ENCODE measurements at places on chromosomes 1 and 21. TPM values are rescaled to one million over a fixed set of nuclear protein-coding genes. Genes with fewer than 3 reads are reported as not detected.

CDC42BPA gene
- 11.5 TPM for total RNA-seq

HSD17B7 gene
- total RNA-seq, result 10.3 TPM

PROX1 gene
- total RNA-seq, result 0.07 TPM

AQP10 gene
- not detected for total RNA-seq

EPRS1 gene
- 84.4 TPM for total RNA-seq

RGS4 gene
- total RNA-seq, result not detected

ABCG1 gene
- total RNA-seq, result 2.1 TPM

AGT gene
- 0.14 TPM for total RNA-seq

RHBDL2 gene
- 2.7 TPM for total RNA-seq

ADGRL4 gene
- total RNA-seq, result not detected

ECM1 gene
- 2.1 TPM for total RNA-seq

LAMC2 gene
- total RNA-seq, result 29.1 TPM
